AG04450 (cell line): ENCODE measurements at places on chromosomes 11 and 22. TPM values are rescaled to one million over a fixed set of nuclear protein-coding genes. Genes with fewer than 3 reads are reported as not detected.

GRCh38 chr11:61004180-61004611, 32.7 kb downstream of the CD6 start:
- DNase-seq: no peak

GRCh38 chr11:108289699-108290098, 66.8 kb downstream of the ATM start:
- no peak for DNase-seq

DNA sequence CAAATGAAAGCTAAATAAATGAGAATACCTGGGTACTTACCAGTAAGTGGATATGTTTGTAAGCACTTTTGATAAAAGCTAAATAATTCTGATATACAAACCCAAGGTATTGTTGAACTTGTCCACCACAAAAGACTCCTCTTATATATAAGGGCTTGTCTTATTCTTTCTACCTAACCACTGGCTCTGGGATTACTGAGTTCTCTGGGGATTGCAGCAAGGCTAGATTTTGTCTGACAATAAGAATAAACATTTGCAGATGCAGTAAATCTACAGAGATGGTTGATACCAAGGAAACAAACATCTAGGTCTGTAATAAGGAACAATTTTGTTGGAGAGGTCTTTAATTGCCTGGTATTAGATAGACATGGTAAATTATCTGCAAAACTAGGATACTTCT, at the start of gene OR51A4:
TSS of gene OR51A4 (minus strand) at position 101 of the 400 bp plus-strand sequence. CDS start 505 bp downstream, outside the sequence.
- no peak for DNase-seq

GRCh38 chr11:29432719-29433325, 584.0 kb downstream of the KCNA4 start:
- DNase-seq: no peak

DNA sequence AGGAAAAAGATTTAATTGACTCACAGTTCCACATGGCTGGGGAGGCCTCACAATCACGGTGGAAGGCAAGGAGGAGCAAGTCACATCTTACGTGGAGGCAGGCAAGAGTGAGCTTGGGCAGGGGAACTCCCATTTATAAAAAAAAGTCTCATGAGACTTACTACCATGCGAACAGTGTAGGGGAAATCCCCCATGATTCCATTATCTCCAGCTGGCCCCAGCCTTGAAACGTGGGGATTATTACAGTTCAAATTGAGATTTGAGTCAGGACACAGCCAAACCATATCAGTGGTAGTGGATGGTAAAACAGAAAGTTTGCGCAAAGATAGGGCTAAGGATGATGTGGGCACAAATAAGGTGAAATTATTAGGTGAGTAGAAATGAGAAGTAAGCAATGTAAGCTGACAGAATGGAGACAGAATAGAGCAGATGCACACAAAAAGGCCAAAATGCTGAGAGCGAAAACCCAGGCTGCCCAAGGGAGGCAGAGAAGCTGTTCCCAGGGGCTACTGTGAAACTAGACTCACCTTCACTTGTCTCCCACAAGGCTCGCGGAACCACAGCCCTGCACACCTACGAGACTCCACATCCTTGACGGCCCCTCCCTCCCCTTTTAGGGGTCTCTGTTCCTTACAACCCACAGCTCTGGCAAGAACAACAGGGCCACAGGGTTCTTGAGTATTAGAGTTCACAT, 377.6 kb downstream of the CADM1 start:
- no peak for DNase-seq

DNA sequence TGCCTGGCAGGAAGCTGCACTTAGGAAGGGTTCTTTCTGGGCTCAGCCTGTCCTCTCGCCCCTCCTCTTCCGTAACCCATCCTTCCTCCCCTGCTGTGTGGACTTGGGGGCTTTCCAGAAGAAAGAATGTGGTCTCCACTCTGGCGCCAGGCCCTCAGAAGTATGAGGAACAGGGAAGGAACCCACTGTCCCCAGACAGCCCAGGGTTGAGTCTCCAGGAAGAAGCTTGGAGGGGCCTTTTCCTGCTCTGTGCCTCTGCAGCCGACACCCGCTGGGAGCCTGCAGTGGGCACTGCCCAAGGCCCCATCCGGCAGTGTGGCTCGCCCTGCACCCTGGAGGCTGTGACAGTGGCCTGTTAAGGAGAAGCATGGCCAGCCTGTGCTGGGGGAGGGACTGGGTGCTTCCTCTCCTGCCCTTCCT, 112.6 kb downstream of the ST3GAL4 start:
- DNase-seq: no peak

DNA sequence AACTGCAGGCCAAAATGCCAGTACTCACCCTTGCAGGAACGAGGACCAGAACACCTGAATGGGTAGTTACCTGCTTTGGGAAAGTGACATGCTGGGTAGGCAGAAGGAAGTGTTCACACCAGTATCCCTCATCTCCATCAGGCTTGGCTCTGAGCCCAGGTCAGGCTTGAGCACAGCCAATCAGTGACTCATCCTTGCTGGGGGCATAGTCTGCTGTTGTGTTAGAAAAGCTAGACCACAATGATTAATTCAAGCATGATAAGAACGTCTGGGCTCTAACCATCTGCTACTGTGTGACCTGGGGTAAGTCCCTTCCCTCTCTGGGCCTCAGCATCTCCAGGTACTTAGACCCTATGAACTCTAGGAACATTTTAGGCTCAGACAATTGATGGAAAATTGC, 450.4 kb downstream of the MIAT start:
- no peak for DNase-seq

GRCh38 chr11:2297623-2298030, 4.1 kb downstream of the C11orf21 start:
- no peak for DNase-seq

DNA sequence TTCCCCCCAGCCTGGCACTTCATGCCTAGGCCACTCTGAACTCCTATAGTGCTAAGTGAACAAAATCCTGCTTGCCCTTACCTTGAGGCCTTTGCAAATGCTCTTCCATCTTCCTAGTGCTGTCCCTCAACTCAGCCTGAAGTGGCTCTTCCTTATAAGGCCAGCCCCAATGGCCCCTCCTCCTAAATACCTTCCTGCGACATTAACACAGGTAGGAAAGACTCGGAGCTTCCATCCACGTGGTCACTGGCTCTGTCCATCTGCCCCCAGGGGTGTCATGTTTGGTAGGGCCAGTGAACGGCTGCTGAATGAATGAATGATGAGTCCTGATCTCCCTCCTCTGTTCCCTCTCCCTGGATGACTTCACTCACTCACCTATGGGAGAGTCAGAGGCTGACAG, 4.2 kb downstream of the PDE2A start:
- no peak for DNase-seq

DNA sequence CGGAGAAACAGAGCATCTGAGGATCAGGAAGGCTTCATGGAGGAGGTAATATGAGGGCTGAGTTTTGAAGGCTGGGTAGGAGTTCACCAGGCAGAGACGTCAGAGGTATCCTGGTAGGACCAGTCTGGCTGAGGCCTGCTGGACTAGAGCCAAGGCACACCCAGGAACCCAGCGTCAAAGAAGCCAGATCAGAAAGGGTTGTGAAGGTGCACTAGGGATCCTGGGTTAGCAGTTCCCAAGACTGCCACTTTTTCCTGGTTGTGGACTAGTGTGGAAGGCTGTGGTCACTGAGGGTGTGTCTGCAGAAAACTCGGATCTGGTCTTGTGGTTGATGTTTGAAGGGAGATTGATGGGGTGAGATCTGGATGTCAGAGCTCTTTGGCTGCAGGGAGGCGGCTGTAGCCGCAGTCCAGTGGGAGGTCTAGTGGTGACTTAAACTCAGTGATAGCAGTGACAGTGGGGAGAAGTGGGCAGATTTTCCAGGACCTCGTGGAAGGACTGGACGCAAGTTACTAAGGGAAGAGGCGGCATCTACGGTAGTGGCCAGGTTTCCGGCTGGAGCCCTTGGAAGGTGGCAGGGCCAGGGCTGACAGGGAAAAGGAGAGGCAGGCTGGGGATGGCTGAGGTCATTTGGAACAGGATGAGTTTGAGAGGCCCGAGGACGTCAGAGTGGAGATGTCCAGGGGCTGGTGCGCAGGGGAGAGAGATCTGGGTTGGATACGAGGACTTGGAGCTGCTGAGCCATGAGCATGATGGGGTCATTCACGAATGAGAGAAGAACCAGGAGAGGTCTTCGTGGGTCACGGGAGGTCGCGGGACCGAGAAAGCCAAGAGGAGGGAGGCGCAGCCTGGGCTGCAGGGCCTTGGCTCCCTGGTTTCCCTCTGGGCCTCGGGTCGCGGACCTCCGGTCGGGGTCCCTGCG, 10.9 kb downstream of the RELA start:
- DNase-seq: no peak

DNA sequence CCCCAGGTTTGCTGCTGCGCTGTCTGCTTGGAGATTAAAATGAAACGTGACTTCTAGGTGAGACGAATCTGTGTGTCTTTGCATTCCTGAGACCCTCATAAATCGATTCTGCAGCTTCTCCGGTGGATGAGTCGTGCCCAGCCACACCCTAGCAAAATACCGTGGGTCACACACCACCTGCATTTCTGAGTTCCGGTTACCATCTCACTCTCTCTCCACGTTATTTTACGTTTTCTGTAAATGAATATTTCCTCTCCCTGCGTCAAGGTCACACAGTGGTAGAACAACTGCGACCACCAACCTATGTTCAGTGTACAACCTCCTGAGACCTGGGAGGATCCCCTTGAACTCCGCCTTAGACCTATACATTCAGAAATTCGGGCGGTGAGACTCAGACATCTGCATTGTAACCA, 1.1 kb downstream of the YWHAH start:
- DNase-seq: no peak

- DNase-seq: no peak
Observed at GRCh38 chr11:71355281-71355680, 92.9 kb downstream of the DHCR7 start.

DNA sequence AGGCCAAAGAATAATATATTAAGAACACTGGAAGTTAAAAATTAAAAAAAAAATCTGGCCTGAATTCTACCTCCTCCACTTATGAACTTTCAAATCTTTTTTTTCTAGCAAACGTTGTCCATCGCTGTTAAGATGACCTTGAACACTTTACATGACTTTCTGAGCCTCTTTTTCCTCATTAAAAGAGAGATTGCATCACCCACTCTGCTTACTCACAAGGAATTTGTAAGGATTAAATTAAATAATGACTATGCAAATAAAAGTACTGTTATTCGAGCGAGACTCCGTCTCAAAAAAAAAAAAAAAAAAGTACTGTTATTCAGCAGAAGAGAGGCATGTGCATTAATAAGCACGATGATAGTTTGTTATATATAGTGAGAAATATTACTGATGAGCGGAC, 285.1 kb upstream of the CCDC90B start:
- no peak for DNase-seq

The INSC gene
- 0.40 and 0.53 TPM in 2 replicates for polyA plus RNA-seq

The SLC25A18 gene
- not detected in 2 replicates for polyA plus RNA-seq

The VSTM5 gene
- 0.55 and 0.57 TPM in 2 replicates for polyA plus RNA-seq

The LMF2 gene
- polyA plus RNA-seq: 25.7 and 46.6 TPM in 2 replicates

The PRMT3 gene
- 11.6 and 14.8 TPM in 2 replicates for polyA plus RNA-seq

The ME3 gene
- 7.1 and 8.6 TPM in 2 replicates for polyA plus RNA-seq

The ARHGAP20 gene
- polyA plus RNA-seq: 3.9 and 4.0 TPM in 2 replicates

The OR4A16 gene
- polyA plus RNA-seq: not detected in 2 replicates
